Right ventricle myocardium superior (tissue), 1 donor: ENCODE measurements at places on chromosomes 6 and 20. TPM values are rescaled to one million over a fixed set of nuclear protein-coding genes. Genes with fewer than 3 reads are reported as not detected.
A peak's percentile ranks its signal among the peaks of the same experiment; 100 is the strongest.

DNA sequence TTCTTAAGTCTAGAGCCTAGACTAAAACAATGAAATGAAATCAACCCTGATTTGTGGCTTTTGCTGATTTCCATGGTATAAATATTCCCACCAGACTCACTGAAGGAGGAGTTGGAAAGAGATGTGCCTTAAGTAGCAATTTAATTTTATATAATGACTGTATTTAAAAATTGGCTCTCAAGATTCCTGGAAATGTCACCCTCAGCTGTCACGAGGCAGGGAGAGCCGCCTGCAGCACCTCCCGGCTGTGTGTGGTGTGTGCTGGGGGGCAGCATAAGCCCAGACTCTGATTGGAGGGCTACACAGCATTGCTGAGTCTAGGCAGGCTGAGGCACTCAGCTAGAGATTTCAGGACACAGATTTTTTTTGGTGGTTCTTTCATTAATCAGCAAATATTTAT, 40.6 kb upstream of the TMEM181 start:
- DNase-seq = no peak

DNA sequence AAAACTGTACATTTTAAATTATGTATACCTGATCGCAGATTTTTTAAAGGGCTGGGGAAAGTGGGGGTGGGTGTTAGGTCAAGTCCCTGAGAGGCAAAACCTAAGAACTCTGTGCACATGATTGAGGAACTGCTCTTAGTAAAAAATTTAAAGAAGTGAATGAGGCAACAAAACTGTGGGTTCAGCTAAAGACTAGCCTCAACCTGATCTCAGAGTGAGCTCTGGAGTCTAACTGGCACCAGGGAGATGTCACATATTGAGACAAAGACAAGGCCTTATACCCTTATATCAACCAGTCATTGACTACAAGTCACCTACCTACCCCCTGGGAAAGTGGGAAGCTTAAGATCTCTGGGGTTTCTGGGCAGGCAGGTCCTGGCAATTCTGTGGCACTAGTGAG, 27.4 kb upstream of the RUNX2 start:
- no peak for DNase-seq

GRCh38 chr20:24956001-24956841, 7.2 kb downstream of the CST7 start:
- DNase-seq = no peak

DNA sequence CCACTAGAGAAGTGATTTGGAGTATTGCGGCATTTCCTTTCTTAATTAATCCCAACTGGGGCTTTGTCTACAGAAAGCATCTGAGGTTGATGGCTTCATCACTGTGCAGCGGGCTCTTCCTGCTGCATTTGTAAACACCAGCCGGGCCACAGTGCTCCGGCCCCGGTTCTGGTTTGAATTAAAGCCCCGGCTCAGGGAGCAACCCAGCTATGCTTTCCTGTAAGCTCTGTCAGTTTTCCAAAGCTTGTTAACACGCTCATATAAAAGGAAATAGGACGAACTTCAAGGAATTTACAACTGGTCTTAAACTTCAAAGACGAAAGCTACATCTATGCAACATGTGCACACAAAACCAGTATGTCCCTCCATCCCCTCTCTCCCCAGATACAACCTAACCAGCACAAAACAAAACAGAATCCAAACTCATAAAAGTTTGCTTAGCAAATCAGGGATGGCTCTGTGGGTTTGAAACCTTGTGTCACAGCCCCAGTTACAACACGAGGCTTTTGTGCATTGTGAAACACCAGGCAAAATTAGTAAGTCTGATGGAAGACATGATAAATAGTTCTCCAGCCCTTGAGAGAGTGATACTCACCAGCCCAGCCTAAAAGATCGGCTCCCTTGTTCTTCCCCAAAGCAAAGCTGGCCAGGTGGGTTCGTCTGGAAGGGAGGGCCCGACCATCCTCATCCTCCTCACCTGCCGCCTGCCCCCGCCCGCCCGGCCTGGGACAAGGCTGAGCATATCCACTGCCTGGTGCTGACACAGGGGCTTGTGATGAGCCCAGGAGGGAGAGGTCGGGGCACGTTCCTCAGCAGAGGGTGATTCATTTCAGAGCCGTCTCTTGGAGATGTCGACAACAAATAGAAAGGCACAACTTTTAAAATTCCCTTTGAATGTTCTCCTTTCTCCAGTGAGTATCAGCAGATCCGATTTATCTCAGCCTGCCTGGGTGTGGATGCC, 197.9 kb downstream of the TFAP2C start:
- no peak for DNase-seq

DNA sequence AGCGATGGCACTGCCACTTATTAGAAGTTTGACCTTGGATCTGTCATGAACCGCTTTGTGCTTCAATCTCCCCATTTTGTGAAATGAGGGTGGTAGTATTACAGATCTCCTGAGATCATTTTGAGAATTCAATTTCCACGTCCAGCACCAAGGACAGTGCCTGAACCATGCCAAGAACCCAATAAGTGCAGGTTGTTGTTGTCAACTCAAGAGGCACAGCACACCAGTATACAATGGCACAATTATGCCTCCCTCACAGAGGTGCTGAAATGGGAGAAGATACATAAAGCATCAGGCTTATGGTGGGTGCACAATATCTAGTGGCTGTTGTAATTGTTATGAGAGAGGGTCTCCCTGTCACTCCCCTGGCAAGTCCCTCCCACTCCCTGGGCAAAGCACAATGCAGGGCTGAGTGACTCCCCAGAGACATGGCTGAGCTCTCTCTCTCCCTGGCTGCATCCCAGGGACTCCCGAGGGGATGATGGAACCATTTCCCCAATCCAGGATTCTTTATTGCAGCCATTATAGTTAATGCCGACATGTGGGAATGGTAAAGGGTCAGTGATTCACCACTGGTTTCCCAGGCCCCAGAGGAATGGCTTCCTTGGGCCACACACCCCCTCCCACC, 78.7 kb downstream of the CDH22 start:
- DNase-seq = no peak

GRCh38 chr6:21594416-21595281, 1.1 kb downstream of the SOX4 start:
- peak; percentile 79 for DNase-seq

- no peak for DNase-seq
These were observed 78.7 kb upstream of the SASH1 start for GRCh38 chr6:148263961-148264360.

- DNase-seq = peak; percentile 47
These were observed 7.3 kb upstream of the KCNG1 start for GRCh38 chr20:51029963-51030920.

The HDGFL1 gene
- not detected for total RNA-seq

The ADGRB3 gene
- 2.0 TPM for total RNA-seq

The PLN gene
- total RNA-seq = 2,342 TPM

The FRS3 gene
- total RNA-seq = 4.8 TPM

The OR2J3 gene
- total RNA-seq = not detected
